ENCODE measurements at places on chromosomes 2 and 18.
A peak's percentile ranks its signal among the peaks of the same experiment; 100 is the strongest.

GRCh38 chr2:6973895-6974545 is 56.8 kb downstream of the RNF144A start:
- no peak for DNase-seq

- DNase-seq = no peak
Observed at GRCh38 chr18:2826581-2826980, 20.2 kb upstream of the EMILIN2 start.

DNA sequence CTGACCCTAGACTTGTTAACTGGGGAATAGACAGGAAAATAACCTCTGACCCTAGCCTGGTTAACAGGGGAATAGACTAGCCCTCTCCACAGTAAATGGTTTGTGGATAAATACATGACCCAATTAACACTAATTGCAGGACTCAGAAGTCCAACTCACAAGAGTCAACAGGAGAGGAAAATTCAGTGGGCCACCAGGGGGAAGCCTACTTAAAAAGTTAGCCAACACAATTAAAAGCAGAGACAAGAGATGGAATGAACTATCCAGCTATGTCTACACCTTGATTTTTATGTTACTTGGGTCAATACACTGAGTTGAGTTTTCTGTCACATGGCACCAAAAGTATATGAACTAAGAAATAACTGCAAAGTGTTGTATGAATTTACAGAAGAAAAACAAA is 158.8 kb upstream of the SLC39A10 start:
- peak; percentile 67 for DNase-seq

DNA sequence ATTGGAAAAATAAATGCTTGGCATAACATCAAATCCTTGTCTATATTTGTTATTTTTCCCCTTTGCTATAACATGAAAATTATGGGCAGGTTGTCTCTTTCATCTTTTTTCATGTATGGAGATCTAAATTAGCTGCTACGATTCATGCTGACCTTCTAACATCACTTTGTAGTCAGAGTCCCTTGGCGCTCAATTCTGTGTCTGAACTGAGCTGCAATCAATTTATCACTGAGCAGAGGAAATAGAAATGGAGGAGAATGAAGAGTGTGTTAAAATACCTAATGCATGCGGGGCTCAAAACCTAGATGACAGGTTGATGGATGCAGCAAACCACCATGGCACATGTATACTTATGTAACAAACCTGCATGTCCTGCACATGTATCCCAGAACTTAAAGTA is 168.9 kb downstream of the CDH7 start:
- no peak for DNase-seq

GRCh38 chr2:230765611-230766300 is 53.1 kb downstream of the CAB39 start:
- no peak for DNase-seq

- DNase-seq = peak; percentile 39
Observed at GRCh38 chr2:230660294-230661060, 52.2 kb upstream of the CAB39 start.

DNA sequence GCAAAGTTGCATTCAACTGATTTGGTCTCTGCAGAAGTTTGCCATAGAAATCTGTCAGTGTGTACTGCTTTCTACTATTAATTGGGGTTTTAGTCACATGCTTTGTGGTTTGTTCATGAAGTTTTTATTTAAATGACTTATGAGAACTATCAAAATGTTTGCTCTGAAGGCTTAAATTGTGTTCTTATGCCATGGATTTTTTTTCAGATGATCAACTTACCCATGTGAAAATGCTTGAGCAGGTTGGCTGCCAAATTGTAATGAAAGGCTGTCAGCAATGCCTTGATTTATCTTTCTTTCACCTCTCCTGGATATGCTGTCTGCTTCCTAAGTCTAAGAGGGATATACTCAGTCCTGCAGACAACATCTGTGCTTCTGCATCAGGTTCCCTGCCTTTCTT is 50.7 kb downstream of the FMNL2 start:
- DNase-seq = no peak

DNA sequence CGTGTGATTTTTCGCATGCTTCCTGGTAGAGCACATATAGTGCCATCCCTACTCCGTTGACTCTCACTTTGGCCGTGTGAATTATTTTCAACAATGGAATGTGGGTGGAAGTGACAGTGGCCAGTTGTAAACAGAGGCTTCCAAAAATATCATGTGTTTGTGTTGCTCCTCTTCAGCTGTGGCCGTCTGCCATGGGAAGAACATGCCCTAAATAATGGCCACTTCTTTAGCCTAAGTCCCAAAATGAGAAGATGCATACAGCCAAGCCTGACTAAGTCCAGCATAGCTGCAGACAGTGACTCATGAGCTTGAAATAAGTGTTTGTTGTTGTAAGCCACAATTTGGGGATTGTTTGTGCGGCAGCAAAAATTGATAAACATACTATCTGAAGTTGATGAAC is 8.9 kb upstream of the GALNT1 start:
- DNase-seq = no peak

DNA sequence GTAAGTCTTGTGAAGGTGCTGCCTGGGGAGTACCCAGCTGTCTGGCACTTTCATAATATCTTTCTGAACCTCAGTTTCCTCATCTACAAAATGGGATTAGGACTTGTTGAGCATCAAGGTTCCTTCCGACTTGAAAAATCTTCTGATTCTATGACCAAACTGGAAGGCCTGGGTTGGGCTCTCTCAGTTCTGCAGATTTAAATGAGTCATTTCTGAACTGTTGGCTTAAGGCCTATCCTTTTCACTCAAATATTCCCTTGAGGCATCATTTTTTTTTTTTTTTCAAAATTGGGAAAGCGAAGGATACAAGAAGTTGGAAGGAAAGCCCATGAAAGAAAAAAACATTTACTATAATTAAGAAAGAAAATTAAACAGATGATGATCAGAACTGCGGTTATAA is 40.8 kb upstream of the CYP1B1 start:
- DNase-seq = no peak

GRCh38 chr2:64854773-64855237 is 134.4 kb upstream of the SLC1A4 start:
- DNase-seq = no peak

- no peak for DNase-seq
Observed at GRCh38 chr18:42330296-42330695, 375.3 kb downstream of the PIK3C3 start.
